NCI-H1105 treated with DMSO at 0.1 percent for 48 hours (cell line): ENCODE measurements at places on chromosomes 1 and 21.

DNA sequence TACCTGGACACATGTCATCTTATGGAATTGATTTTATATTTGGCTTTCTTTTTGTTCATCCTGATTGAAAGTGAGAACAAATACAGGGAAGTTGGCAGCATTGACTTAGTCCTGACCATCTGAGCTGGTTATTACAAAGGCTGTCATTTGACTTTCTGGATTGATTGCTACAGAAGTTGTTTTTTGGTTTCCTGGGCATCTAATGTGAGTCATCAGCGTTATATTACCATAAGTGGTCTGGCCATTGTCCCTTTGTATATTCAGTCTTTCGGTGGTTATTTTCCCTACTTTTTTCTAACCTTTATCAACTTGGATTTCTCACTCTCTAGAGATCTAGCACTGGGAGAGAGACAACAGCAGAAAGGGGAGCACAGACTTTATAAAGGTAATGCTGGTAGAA, 1646.5 kb downstream of the MRPL39 start:
- no peak for DNase-seq

DNA sequence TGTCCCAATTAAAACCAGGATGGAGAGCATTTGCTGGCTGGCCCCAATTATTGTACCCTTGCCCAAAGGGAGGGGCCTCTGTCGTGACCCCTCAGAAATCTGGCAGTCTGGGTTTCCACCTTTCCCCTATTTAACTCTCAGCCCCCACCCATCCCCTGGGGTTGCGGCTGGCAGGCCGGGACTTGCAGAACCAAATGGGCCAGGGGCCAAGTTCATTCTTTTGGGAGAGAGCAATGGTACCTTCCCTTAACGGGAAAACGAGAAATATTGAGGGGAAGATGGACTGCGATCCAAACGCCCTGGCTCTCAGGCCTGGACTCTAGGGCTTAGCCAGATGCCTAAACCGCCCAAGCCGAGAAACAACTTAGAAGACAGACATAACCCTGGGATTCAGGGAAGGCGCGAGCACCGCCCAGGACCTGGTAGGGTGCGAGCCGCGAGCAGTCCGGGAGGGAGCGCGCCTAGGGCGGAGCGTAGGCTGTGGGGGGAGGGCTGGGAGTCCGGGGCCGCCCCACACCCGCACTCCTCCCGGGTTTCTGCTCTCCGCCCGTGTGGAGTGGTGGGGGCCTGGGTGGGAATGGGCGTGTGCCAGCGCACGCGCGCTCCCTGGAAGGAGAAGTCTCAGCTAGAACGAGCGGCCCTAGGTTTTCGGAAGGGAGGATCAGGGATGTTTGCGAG, at the start of gene SLC27A3:
SLC27A3 (plus strand) TSS at position 628 of the 678 bp plus-strand sequence. CDS start 91 bp downstream, outside the sequence.
- peak; percentile 84 for DNase-seq

GRCh38 chr1:90926971-90927370, 94.9 kb downstream of the ZNF644 start:
- no peak for DNase-seq

DNA sequence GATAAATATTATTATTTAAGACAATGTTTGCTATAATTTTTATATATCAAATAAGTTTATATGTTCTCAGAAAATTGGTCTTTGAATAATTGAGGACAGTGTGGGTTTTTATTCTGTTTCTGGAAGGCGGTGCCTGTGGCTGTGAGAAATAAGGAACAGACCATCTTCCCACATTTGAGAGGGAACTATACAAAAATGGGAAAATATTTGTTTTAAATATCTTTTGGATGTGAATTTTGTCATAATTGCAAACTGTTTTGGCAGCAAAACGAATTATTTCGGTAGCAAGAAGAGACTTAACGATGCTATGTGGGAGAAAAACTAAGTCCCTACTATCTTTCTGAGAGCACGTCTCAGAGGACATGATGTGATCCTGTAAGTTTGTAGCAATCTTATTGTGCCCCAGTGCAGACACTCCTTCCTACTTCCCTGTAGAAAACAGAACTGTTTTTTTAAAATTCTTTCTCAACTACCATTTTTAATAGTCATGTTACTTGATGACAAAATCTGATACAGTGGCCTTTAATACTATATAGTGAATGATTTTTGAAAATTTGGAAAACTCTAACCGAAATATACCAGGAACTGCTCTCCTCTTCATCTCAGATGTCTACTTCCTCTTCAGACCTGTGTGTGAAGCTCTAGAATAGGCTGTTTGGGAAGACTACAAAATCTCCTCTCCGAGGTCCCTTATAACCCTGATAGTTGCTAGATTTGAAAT, 25.4 kb downstream of the PTPRC start:
- no peak for DNase-seq

GRCh38 chr21:31075848-31076247, 37.6 kb upstream of the KRTAP19-8 start:
- no peak for DNase-seq

DNA sequence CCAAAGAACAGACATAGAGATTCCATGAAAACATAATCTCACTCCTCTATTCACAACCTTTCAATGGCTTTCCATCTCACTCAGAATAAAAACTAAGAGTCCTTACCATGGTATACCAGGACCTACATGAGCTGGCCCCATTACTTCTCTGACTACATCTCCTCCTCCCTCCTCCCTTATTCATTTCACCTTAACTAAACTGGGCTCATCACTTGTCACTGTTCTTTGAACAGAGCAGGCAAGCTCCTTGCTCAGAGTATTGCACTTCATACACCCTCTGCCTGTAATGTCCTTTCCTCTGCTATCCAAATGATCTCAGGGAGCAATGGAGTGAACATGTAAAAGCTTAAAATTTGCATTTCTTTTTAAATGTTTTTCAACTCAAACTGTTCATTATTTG, 142.0 kb downstream of the MRPL39 start:
- no peak for DNase-seq

GRCh38 chr1:161215076-161215475, at the start of gene FCER1G:
Gene FCER1G, plus strand, starts transcription at chr1:161215295. Its CDS starts 27 bp downstream, at chr1:161215322.
- DNase-seq = no peak

GRCh38 chr1:16116002-16116401, 39.9 kb downstream of the EPHA2 start:
- DNase-seq = no peak

DNA sequence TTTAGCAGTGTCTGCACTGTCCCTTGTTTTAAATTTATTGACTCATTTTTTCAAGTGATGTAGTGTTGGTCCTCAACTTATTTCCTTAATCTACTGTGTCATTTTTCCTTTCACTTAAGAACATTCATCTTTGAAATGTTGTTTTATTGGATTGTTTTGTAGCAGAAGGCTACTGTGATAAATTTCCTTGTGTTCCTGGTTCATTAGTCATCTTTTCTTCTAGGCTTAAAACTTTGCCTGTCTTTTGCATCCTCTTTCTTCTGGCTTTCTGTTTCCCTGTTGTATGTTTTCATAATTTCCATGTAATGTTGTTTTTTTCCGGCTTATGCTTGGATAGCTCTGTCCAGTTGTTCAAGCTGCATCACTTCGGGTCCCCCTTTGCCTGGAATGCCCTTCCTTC, 61.9 kb downstream of the UBE2T start:
- DNase-seq = no peak

DNA sequence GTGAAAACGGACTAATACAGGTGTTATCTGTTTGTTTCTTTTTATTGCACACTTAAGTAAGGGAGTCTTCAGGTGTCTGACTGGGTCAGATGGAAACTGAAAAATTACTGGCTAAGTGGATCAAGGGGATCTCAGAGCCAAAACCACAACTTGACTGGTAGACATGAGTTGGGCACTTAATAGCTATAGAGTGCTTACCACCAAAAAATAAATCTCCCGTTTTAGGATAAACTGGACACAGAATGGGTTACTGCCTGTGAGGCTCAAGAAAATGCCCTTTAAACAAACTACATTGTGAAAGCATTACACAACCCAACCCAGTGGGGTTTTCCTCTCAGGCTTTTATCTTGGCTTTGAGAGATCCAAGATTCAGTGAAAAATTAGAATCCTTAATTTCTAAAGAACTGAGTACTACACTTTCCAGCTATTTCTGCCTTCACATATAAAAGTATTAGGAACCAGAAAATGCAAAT, 134.0 kb upstream of the LYPLAL1 start:
- no peak for DNase-seq

DNA sequence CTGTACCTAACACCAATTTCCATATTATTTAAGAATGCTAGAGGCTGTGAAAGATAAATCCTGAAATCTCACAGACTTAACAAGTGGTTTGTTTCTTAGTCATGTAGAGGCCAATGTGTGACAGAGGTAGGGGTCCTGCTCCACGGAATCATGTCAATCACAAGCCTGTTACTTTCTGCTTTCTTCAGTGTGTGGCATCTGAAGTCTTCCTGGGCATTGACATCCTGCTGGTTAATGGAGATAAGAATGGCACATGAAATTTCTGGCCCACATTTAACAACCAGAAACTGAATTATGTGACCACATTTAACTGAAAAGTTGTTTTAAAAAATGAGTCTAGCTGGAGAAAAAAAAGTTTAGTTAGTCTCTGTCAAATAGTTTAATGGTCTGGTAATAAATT, 68.3 kb upstream of the PLA2G4A start:
- no peak for DNase-seq

DNA sequence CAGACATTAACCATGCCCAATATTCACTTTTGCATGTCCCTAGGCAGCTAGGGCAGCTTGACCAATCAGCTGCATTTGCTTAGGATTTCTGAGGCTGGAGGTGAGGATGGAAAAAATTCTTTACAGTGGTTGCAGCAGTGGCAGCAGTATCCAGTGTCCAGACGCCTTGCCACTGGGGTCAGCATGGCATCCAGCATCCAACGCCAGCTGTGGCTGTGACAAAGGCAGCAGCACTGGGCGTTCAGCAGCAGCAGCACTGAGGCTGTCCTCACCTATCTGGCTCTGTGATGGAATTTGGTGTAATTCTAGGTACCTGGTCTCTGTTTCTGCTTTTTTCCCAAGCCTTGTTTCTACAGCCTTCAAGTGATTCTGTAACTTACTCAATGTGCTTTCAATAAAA, 15.5 kb downstream of the RHBDL2 start:
- no peak for DNase-seq

DNA sequence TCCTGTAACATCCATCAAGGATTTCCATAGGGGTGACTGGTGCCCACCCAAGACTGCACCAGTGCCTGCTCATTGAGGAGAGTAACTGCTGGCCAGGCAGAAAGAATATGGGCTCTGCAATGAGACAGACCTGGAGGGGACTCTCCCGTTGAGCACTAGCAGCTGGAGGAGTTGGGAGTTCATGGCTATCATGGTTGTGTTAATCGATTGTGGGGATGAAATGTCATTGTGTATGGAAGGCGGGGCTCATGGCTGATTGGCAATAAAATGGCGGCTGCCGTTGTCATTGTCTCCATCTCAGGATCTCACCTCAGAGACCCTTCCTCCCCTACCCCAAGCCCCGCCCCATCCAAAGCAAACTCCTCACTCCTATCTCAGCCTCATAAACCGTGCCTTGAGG, 3.9 kb downstream of the TMEM125 start:
- DNase-seq = no peak

GRCh38 chr1:33275195-33275594, 18.9 kb downstream of the ZNF362 start:
- no peak for DNase-seq

- no peak for DNase-seq
These were observed 38.0 kb upstream of the COL18A1 start for GRCh38 chr21:45366931-45367401.

DNA sequence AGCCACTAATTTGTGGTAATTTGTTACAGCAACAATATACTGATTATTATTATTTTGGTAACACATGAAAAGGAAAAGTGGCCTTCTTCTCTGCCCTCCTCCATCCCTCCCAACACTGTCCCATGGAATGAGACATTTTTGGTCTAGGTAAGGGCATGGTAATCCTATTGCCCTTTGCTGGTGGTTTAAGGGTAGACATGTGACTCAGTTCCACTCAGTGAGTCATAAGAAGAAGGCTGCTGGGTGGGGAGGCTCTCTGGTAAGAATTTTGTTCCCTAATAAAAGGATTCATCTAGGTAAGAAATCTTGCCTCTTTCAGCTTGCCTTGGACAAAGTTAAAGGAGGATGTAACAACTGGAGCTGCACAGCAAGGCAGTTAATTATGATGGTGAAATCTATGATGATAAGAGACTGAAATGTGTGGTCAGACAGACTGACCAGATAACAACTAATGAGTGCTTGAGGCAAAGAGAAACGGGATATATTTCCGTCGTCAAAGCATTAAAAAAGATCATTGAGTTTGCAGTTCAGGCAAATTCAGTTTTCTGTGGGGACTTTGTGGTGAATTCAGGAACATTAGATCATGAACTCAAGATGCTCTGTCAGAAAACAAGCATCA, 232.0 kb upstream of the KCNK2 start:
- DNase-seq = no peak

DNA sequence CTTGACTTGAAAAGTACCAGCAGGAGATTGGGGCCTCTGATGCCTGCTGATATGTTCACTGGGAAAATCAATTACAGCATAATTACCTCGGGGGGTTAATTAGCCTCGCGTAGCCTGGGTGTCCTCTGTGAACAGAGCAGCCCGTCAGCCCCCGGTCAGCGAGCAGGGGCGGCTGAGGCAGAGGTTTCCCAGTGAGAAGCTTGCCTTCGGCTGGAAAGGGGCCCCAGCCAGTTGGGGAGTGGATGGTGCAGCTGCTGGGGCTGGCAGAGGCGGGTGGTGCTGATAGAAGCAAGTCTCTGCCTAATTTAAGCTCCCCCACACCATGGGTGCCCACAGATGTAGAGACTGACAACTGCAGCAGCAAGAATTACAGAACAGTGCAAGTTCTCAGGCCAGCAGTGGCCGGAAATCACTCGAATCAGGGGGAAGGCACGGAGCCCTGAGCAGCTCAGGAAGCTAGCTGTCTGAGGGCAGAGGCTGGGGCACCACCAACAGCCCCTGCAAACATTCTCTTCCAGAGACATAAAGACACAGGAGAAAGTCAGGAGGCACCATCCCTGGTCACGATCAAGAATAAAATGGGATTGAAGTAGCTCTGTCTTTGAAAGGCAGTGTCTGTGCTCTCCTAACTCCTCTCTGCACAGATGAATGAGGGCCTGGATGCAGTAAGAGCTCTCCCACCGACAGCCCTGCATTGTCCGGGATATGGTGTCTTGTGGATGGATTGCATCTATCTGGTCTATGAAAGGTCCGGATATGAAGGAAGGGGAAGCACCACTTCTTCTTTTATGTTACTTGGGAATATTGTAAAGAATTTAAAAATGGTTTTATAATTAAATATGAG, 166.5 kb upstream of the CD34 start:
- DNase-seq = peak; percentile 13

- no peak for DNase-seq
These were observed 344.5 kb downstream of the SMYD3 start for GRCh38 chr1:246162560-246162959.

DNA sequence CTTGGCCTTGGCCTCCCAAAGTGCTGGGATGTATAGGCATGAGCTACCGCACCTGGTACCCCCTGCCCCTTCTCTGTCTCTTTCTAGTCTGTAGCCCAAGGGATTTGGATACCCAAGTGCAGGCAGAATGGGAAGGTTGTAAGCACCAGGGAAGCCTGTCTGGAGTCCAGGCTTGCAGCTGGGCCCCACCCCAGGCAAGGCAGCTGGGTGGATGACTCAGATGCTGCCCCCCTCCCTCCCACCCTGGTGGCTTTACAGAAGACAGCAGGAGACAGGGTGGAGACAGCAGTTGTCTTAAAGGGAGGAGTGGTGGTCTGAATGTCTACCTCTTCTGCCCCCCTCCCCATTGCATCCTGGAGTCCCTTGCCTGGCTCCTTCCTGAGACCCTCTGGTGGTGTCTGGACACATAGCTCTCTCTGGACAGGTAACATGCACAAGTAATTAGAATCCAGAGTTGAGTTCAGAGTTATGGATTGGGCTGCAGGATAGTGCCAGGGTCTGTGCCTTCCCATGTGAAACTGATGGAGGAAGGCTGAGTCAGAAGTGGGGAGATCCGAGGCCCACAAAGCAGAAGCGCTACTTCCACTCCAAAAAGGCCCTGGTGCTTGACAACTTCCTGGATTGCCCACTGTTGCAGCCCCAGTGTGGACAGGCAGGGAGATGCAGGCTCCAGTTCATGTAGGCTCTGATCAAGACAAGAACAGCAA, 5.1 kb downstream of the LMNA start:
- no peak for DNase-seq
